ENCODE measurements at places on chromosomes 2 and 18. TPM values are rescaled to one million over a fixed set of nuclear protein-coding genes. Genes with fewer than 3 reads are reported as not detected.

GRCh38 chr2:44970846-44971450, 29.4 kb downstream of the SIX3 start:
- H3K27ac ChIP-seq, result no peak overlapping the region
- H3K4me1 ChIP-seq, result no peaks in the 10 kb centered on the region
- peaks cover 12% of the 10 kb centered on the region for H3K27me3 ChIP-seq
- DNase-seq, result no peak
- no peak overlapping the region for H3K4me3 ChIP-seq

Gene PTPRN
- 0.30 TPM for total RNA-seq

GRCh38 chr2:3289171-3289515, 88.5 kb downstream of the EIPR1 start:
- DNase-seq, result no peak
- H3K4me1 ChIP-seq, result no peaks in the 10 kb centered on the region
- no peak overlapping the region for H3K4me3 ChIP-seq
- H3K27me3 ChIP-seq, result no peaks in the 10 kb centered on the region

DNA sequence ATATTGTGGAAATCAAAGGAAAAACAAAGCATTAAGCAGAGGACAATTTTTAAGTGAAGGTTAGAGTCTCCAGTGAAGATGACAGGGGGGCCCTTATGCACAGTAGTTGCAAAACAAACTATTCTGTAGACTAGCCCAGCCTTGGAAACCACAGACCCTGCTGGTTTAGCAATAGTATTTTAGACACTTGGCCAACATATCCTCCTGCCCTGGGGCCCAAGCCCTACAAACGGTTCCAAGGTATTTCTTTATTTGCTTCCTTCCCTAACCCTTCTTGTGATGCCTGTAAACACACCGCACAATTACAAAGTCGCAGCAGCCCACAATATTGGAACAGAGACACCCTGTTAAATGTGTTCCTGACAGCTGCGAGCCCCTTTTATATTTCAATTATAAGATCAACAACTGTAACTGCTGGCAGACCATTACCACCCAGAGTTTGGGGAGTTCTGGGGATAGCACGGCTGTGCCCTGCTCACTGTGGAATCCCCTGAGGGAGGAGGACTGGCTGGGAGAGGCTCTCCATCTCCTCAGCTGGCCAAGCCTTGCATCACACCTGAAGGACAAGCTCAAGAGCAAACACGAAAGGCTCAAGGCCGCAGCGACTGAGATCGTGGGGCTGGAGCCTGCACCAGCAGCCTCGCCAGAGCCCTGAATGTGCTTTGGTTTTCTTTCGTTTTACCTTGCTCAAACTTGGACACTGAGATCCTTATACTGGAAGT, 282.2 kb upstream of the ATP5MC3 start:
- H3K36me3 ChIP-seq, result no peaks in the 10 kb centered on the region
- H3K4me1 ChIP-seq, result no peaks in the 10 kb centered on the region
- no peaks in the 10 kb centered on the region for H3K27me3 ChIP-seq

- H3K27ac ChIP-seq, result no peak overlapping the region
- H3K36me3 ChIP-seq, result no peaks in the 10 kb centered on the region
- DNase-seq, result peak; percentile 36
- peaks cover 51% of the 10 kb centered on the region for H3K27me3 ChIP-seq
- no peak overlapping the region for H3K4me3 ChIP-seq
Observed at GRCh38 chr2:75200140-75201096, 1.1 kb upstream of the TACR1 start.

GRCh38 chr2:140596447-140596846, 1534.4 kb downstream of the LRP1B start:
- no peak overlapping the region for H3K4me3 ChIP-seq
- no peaks in the 10 kb centered on the region for H3K36me3 ChIP-seq
- no peaks in the 10 kb centered on the region for H3K4me1 ChIP-seq

- H3K36me3 ChIP-seq, result no peaks in the 10 kb centered on the region
- H3K27ac ChIP-seq, result no peak overlapping the region
- peak; percentile 86 for DNase-seq
- H3K4me1 ChIP-seq, result no peaks in the 10 kb centered on the region
- peaks cover 10% of the 10 kb centered on the region for H3K27me3 ChIP-seq
Observed at GRCh38 chr2:234544659-234545611, 48.1 kb upstream of the ARL4C start.

DNA sequence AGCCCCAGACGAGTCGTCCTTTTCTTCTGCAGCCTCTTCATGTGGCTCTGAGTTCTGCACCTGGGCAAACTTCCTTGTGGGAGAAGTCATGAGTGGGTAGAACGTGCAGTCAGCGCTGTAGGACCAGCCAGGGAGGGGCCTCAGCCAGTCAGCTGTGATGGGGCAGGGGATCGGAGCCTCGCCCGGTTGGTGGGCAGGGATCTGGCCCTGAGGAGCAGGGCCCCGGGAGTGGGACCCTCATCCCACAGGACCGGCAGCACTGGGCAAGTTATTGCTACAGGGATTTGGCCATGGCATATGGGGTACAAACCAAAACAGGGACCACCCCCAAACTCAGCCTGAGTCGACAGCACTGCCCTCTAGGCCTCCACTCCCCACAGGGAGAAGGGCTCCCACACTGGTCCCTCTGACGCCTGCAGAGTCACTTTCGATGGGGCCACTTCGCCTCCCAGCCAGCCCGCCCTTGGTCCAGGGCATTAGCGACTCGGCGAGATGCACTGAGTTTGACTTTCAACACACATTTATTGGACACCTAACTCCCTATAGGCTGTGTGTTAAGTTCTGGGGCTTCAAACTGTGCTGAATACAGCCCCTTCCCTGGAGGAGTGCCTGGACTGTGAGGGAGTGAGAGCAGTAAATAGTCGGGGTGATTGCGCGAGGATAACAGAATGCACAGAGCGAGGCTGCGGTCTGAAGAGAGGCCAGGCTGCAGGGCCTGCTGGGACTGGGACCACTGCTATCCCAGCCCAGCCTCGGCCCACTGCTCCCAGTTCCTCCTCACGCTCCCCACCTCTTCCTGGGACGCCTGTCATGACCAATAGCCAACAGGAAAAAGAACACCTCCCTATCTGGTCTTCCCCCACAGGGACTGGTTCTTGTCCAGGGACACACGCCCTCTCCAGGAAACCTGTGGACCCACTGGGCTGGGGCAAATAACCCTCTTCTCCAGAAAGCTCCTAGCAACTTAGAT, 55.9 kb downstream of the SDC1 start:
- H3K27me3 ChIP-seq, result no peaks in the 10 kb centered on the region
- H3K4me3 ChIP-seq, result no peak overlapping the region
- no peak overlapping the region for H3K27ac ChIP-seq
